WTC11 (cell line): ENCODE measurements at places on chromosomes 5 and 9. TPM values are rescaled to one million over a fixed set of nuclear protein-coding genes. Genes with fewer than 3 reads are reported as not detected.

DNA sequence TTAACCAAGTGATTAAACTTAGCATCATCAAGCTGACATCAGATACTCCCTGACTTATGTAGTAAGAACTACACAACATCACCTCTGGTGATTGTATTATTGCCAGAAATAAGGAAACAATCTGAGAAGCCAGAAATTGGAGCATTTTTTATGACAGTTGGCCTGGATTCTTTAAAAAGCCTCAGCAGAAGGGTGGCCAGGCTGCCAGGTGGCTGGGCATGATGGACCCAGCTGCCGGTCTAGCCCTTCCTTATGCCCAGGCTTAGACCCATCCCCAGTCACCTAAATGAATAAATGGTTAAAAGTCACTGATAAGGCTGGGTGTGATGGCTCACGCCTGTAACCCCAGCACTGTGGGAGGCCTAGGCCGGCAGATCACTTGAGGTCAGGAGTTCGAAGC lies 12.8 kb downstream of the OR1K1 start:
- DNase-seq, result no peak

The EGFLAM gene
- 1.1 to 1.3 TPM (median 1.1 TPM) in 3 replicates for total RNA-seq

The CHSY3 gene
- total RNA-seq, result 0.98 to 1.3 TPM (median 1.1 TPM) in 3 replicates

The FGF10 gene
- 0.32 to 0.44 TPM (median 0.37 TPM) in 3 replicates for total RNA-seq

The DBH gene
- 0.23 to 0.34 TPM (median 0.24 TPM) in 3 replicates for total RNA-seq
